Activated naive CD4-positive, alpha-beta T cell treated with anti-CD3 and anti-CD28 coated beads for 36 hours (primary cell): ENCODE measurements at places on chromosomes 6 and 20. TPM values are rescaled to one million over a fixed set of nuclear protein-coding genes. Genes with fewer than 3 reads are reported as not detected.

GPR31 gene
- total RNA-seq: not detected

SLCO4A1 gene
- 22.6 TPM for total RNA-seq

ZFP57 gene
- total RNA-seq: not detected

EYA2 gene
- total RNA-seq: not detected

DNA sequence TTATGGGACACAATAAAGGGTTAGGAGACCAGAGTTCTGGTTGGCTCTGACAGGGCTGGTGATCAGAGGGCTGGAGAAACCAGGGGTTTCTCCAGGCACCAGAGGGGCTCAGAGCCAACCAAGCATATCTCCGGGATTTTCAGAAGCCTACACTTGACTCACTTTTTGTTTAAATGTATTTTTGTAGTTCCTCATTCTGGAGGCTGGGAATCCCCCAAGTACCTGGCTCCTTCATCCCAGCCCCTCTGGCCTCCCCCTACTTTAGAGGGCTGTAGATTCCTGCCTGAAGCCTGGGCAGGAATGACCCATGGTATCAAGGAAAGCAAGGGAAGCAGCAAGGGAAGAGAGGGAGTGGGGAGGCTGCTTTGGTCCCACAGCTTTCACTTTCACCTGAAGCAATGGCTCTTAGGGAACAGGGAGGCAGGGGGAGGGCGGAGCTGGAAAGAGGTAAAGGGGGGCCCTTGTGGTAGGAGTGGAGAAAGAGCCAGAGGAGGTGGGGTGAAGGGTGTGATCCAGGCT, 973 bp downstream of the CD40 start:
- no peak for DNase-seq
- H3K4me1 ChIP-seq: peaks cover 19% of the 10 kb centered on the region
- H3K36me3 ChIP-seq: peaks cover 4% of the 10 kb centered on the region
- peaks cover 1% of the 10 kb centered on the region for H3K27me3 ChIP-seq

GRCh38 chr6:165556116-165556843, 106.8 kb downstream of the PDE10A start:
- no peaks in the 10 kb centered on the region for H3K4me1 ChIP-seq
- H3K27me3 ChIP-seq: no peaks in the 10 kb centered on the region
- no peak for DNase-seq
- H3K4me3 ChIP-seq: no peak overlapping the region

- H3K27ac ChIP-seq: no peak overlapping the region
- H3K4me3 ChIP-seq: no peak overlapping the region
- no peaks in the 10 kb centered on the region for H3K27me3 ChIP-seq
- H3K4me1 ChIP-seq: no peaks in the 10 kb centered on the region
- DNase-seq: no peak
- H3K36me3 ChIP-seq: peaks cover 1% of the 10 kb centered on the region
These were observed 28.7 kb upstream of the BEND3 start for GRCh38 chr6:107144014-107144413.
